ENCODE measurements at places on chromosomes 6 and 20.

GRCh38 chr6:138716013-138716412 is 57.6 kb upstream of the CCDC28A start:
- no peak for DNase-seq

GRCh38 chr6:123306334-123306733 is 310.3 kb downstream of the CLVS2 start:
- DNase-seq = no peak

- DNase-seq = no peak
Observed at GRCh38 chr6:38193481-38194281, 374.2 kb downstream of the ZFAND3 start.

GRCh38 chr20:20732641-20733040 is 20.2 kb upstream of the RALGAPA2 start:
- no peak for DNase-seq

- DNase-seq = no peak
Observed at GRCh38 chr20:38209054-38209675, 44.1 kb upstream of the TGM2 start.

GRCh38 chr6:168427184-168427583 is 13.8 kb upstream of the SMOC2 start:
- DNase-seq = no peak

- no peak for DNase-seq
Observed at GRCh38 chr6:30670760-30671527, 1.9 kb downstream of the DHX16 start.

- no peak for DNase-seq
Observed at GRCh38 chr6:6565069-6565468, 23.5 kb upstream of the LY86 start.

DNA sequence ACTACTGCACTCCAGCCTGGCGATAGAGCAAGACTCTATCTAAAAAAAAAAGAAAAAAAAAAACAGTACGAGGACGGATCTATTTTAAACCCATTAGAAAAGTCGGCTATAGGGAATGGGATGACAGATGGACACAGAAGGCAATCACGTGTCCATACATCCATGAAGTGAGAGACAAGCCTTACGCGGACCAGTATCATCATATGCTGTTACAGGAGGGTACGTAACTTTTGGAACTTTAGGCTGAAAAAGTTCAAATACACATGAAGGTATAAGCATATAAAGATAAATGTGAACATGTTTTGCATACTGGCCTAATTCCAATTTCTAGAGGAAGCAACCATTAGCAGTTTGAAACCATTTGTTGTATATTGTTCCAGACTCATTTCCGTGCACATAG is 109.8 kb upstream of the EXOC2 start:
- DNase-seq = no peak

DNA sequence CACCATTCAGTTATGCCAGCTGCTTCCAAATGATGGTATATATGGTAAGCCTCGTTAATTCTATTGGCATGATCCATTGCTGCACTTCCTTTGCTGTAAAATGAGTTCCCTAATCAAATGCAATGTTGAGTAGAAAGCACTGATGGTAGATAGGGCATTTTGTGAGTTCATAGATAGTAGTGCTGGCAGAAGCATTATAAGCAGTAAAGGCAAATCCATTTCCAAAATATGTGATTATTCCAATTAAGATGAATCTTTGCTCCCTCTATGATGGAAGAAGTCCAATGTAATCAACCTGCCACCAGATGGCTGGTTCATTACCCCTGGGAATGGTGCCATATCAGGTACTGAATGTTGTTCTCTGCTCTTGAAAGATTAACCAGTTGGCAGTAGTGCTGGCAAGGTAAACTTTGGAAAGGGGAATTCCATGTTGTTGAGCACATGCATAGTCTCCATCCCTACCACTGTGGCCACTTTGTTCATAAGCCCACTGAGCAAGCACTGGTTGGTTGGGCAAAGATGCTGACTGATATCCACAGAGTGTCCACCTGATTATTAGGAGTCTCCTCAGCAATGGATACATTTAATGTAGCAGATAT is 5.6 kb upstream of the TBPL1 start:
- DNase-seq = no peak

DNA sequence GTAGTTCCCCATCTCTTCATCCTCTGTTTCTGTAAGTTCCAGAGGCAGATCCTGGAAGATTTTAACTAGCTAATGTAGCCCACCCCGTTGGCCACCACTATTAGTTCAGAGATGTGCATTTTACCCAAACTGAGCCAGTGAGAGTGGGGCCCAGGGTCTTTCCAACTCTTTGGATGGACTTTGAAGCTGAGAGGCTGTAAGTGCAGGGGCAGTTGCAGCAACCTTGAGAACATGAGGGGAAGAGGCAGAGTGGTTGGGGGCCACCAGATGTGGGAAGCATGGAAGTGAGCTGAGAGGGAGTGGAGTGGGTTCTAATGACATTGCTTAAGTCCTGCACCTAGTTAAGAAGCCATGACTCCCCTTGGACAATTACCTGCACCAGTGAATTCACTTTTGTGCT is 72.2 kb downstream of the CDH26 start:
- no peak for DNase-seq

DNA sequence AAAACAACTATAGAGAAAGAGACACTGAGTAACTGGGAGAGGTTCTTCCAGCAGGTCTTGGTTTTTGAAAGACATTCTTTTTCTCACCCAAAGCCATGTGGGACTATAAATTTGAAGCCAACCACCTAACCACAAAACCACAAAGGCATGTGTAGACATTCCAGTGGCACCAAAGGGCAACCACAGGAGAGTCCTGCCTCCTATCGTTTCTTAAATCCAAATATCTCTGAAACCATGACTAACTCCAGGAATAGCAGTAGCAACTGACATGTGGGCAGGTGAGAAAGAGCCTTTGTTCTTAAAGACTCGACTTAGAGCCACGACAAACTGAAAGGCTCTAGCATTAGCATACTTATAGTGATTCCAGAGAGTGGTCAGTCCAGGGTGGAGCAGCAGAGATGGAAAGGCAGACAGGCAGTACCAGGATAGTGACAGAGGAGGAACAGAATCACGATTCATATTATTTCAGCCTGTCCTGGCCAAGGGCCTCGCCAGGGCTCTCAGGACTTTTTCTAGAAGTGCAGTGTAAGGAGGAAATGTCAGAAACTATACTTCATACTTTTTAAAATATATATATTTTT is 9.4 kb upstream of the COL9A1 start:
- no peak for DNase-seq

- DNase-seq = no peak
Observed at GRCh38 chr20:25476106-25477013, 68.9 kb downstream of the GINS1 start.

DNA sequence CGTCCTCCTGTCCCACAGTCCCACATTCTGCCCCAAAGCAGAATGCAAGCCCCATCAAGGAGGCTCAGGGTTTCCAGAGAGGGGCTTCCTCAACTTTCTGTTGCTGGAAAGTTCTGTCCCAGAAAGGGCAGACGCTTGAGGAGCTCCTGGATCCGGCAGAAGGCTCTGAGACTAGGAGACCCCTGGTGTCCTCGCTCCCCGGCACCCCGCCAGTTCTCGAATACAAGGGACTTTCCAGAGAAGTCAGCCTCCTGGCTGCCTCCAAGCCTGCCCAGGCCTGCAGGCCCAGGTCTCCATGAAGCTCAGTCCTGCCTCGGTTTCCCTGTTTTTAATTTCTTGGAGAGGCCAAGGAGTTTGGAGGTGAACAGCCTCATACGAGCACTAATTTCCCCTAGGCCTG is 150.4 kb downstream of the CEBPB start:
- no peak for DNase-seq

DNA sequence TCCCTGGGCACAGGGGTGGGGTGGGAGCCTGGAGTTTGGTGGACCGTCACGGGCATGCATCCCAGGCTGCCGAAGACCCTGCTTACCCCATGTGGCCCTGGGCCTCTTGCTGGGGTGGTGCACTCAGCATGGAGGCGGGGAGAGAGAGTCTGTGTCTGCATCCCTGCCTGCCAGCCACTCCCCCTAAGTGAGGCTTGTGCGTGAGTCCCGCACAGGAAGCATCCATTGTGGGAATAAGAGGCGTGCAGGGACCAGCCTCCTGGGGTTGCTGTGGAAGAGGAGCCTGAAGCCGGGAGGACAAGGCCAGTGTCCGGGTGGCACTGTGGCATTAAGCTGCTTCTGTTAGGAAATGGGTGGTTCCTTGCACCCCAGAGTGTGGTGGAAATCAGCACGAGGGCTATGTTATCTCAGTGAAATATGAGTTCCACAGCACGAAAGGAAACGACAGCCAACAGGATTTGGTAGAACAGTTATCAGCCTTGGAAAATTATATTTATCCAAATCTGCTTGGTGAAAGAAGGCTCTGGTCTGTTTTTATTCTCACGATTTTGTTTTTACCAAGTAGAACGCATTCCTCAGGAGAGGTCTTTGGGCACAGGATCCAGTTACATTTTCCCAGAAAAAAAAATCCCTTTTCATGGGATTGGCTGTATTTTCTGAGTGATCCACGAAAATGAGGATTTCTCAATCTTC is 35.7 kb downstream of the CDH4 start:
- no peak for DNase-seq

- DNase-seq = no peak
Observed at GRCh38 chr6:72348926-72349325, 272.9 kb upstream of the KCNQ5 start.

DNA sequence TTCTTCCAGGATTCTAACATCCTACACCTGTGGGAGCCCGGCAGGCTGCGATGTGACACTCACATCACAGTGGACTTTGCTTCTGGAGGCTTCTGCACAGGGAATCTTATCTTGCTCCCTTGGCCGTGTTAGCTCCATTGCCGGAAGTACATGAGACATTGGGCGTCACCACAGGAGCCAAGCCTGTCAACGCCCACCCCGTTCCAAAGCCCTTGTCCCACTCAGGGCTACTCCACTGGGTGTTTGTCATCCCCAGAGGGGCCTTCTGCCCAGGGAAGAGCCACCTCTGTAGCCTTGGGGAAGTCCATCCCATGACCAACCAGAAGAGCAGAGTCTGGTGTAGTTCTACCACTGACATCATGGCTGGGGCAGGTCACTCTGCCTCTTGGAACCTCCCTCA is 1.7 kb downstream of the RAB44 start:
- DNase-seq = no peak

DNA sequence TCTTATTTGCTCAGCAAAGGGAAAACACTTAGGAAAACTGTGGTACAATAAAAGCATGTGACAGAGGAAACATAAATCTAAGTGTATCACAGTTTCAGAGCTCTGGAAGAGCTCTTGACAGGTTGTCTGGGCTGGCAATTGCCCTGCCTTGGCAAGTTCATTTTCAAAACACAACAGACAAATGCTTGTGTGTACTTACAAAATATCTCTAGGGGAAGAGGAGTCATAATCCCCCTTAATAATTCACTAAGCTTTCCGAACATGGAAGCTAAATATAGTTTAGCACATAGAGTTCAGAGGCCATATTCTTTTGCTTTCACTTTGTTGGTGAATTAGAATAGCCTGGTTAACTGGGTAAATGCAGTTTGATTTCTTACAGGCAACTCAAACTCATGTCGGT is 211.6 kb upstream of the THEMIS start:
- DNase-seq = no peak

DNA sequence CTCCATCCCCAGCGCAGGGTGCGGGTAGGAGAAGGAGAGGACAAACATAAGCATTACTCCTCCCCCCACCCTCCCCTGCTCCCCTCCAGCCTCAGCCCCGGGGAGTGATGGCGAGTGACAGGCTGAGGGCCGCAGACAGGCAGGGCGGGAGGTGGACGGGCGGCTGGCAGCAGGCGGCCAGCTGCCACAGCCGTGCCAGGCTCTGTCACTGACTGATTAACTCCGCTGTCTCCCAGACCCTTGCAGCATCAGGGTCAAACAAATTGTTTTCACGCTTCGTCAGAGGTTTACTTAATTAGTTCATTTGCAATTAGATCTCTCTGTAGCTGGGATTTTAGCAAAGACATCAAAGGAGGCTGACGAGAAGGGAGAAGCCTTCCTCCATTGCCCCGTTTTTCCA is 41.9 kb downstream of the FOXP4 start:
- no peak for DNase-seq

DNA sequence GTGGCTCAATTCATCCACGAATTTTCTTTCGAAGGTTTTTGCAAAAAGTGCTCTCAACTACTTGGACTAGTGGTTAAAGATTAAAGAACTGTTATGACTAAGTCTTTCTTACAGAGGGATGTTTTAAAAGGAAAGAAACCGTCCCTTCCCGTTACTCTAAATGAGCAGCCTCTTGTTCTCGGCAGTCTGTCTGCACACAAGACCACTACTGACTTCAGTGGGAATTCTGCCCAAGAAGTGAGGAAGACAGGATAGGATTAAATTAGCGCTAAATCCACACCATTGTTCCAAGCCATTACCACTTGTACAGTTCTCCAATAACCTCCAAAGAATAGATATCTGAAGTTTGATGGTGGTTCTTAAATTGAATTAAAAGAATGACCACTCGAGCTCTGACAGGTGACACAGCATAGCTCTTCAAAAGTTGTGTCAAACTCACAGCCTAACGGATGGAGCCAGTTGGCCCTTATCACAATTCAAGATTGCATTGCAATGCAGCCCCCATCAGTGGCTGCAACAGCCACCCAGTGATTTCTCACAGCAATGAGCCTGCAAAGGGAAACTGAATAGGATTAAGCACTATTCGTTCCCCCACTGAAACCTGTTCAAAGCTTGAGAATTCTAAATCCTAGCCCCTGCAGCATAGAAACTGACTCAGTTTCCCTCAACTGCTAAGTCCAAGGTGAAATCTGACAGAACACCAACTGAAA is 1.8 kb downstream of the EPB41L2 start:
- no peak for DNase-seq

- DNase-seq = no peak
Observed at GRCh38 chr6:24929242-24929641, 6.5 kb downstream of the RIPOR2 start.

GRCh38 chr20:24676353-24676977 is 207.0 kb downstream of the SYNDIG1 start:
- no peak for DNase-seq

- DNase-seq = no peak
Observed at GRCh38 chr6:143395699-143396098, 54.8 kb downstream of the ADAT2 start.

GRCh38 chr20:47773371-47773786 is 11.9 kb downstream of the SULF2 start:
- no peak for DNase-seq

DNA sequence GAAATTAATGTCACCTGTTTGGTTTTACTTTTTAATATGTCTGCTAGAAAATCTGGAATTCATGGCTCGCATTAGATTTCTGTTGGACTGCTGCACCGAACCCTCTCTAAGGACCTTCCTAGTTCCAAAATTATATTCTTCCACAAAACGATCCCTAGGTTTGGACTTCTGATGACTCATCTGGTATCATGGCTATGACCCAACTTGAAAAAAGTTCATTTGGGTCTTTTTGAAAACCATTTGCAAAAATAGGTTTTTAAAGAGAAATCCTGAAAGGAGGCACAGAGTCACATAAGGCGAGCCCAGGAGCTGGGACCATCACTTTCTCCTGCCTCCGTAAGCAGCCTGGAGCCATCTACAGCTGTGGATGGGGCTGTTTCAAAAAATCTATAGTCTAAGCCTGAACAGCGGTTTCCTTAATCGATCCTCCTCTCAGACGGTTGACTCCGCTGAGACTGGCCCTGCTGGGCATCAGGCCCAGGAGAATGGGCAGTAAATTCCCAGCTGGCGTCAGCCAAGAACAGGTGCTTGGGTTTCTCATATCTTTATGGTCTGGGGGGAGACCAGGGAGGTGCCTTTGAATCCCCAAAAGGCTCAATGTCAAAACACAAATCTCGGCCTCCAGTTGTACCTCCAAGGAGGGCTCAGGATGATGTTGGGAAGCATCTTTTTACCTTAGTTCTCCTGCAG is 44.6 kb downstream of the SLC24A3 start:
- no peak for DNase-seq
